ENCODE measurements at places on chromosomes 6 and 20.

- no peak for DNase-seq
These were observed 260.5 kb downstream of the DLL1 start for GRCh38 chr6:170030284-170030815.

- peak; percentile 84 for DNase-seq
These were observed 28.6 kb upstream of the CCN2 start for GRCh38 chr6:131979515-131980337.

GRCh38 chr6:3808759-3809514 is 40.2 kb upstream of the FAM50B start:
- peak; percentile 71 for DNase-seq

- DNase-seq, result no peak
These were observed 155.2 kb downstream of the SCML4 start for GRCh38 chr6:107668743-107669474.

DNA sequence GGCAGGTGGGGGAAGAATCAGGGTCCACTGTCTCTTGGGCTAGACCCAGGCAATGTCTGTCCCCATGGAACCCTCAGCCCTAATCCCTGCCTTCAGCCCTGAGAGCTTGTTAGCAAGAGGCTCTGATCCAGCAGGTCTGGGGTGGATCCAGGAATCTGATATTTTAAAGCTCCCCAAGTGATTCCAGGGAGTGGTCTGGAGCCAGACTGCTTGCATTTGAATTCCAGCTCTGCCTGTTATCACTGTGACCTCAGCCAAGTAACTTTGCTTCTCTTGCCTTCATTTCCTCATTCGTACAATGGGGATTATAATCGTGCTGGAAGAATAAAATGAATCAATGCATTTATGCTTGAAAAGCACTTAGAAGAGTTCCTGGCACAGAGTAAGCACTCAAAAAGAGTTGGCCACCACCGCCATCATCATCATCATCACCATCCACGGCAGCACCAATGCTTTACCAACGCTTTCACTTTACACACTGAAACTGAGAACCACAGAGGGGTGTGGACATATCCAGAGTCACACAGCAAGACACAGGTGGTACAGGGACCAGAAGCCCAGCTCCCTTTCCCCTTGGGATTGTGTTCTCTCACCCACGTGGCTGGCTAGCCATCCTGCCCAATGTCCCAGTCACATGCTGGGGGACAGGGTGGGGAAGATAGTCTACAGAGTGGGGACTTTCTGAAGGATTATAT is 75.7 kb upstream of the RALY start:
- no peak for DNase-seq

GRCh38 chr6:159039885-159040258 is 4.9 kb downstream of the TAGAP start:
- no peak for DNase-seq

- peak; percentile 60 for DNase-seq
These were observed 79.8 kb downstream of the PRDM1 start for GRCh38 chr6:106165885-106166485.

DNA sequence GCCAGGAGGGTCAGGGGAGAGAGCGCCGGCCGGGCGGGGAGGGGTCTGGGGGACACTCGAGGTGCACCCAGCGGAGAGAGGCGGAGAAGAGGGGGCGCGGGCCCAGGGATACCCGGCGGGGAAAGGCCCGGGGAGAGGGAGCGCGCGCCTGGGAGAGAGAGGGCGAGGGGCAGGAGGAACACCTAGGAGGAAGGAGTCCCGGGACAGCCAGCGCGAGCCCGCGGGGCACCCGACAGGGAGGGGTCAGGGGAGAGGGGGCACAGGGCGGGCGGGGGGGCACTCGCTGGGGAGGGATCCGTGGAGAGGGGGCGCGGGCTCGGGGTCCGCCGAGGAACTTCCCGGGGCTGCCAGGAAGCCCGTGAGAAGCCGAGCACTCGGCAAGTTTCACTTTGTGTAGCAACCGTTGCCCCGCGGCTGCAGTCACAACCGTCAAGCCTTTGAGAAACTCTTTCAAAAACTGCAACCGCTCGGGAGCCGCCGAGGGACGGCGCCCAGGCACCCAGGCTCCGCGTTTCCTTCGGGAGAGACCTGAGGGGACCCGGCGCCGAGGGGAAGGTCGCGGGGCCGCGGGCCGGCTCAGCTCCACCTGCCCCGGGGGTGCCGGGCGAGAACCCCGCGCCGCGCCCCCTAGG is 471 bp downstream of the EZR start:
- DNase-seq, result no peak

- DNase-seq, result no peak
These were observed 63.6 kb downstream of the SLC23A2 start for GRCh38 chr20:4937407-4938319.

- DNase-seq, result no peak
These were observed 111.0 kb downstream of the RCAN2 start for GRCh38 chr6:46380152-46380807.

DNA sequence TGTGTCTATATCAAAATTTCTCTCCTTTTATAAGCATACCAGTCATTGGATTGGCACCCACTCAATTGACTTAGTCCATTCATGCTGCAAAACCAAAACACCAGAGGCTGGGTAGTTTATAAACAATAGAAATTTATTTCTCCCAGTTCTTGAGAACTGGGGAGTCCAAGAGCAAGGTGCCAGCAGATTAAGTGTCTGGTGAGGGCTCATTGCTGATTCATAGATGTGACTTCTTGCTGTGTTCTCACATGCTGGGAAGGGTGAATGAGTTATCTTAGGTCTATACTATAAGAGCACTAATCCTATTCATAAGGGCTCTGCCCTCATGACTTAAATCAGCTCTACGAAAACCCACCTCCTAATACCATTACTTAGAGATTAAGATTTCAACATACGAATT is 501.4 kb downstream of the EPM2A start:
- no peak for DNase-seq

DNA sequence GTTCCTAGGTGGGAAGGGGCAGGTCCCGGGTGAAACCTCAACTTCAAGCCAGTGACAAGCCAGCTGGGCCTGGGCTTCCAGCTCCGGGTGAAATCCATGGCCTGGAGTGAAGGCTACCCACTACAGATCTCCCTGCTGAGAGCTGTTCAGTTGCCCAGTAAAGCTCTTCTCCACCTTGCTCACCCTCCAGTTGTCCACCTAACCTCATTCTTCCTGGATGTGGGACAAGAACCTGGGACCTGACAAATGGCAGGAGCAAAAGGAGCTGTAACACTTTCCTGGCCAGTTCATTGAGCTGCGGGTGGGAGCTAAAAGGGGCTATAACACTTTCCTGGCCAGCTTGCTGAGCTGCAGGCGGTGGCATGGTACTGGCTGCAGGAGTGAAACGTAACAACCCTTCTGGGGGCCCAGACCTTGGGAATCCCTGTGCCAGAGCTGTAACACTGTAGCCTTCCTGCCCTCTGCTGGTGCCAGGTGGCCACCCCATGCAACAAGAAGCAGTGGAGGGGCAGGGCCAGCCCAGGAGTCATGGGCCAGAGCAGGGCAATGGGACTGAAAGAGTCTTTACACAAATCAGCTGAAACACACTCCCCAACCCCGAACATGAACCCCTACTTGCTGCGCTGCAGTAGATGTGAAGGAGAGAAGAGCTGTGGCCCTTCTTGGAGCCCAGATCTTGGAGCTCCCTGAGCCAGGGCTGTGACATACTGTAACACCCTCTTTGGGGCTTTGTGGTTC is 3.6 kb upstream of the HINT3 start:
- DNase-seq, result no peak

- DNase-seq, result peak; percentile 33
These were observed 1.5 kb downstream of the VARS2 start for GRCh38 chr6:30915591-30915946.

DNA sequence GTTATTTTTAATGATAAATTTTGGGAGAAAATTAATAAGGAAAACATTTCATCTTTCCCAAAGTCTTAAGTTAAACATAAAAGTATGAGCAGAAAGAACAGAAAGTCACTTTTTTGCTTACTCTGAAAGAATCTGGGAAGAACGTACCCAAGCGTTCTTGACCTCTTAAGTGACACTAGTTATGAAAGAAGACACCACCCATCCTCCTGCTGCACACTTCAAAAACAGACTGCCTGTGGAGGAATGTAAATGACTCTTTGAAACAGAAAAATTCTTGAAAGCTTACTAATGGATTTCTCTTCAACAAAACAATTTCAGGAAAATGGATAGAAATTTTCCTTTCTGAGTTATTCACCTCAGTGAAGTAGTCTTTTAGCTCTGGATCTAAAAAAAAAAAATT is 227.7 kb downstream of the MEI4 start:
- no peak for DNase-seq

DNA sequence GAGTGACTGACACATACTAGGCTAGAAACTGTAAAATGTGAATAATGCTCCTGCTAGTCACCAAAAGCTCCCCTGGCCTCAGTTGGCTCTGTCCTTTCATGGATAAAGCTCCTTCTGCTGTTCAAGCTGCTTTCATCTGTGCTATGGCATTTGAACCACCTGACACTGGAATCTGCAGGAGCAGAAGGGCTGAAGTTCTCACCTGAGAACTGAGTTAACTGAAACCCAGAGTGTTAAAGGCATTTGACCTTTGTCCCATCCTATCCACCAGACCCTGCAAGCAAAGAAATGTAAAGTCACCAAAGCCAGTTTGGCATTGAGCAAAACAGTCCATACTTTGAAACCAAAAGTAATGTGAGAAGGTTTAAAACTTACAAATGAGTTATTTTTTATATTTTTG is 77.7 kb downstream of the BMP2 start:
- DNase-seq, result no peak

GRCh38 chr20:7358670-7359069 is 581.6 kb downstream of the HAO1 start:
- DNase-seq, result no peak

Data from AG04450 (cell line).